ENCODE measurements at places on chromosomes 6 and 20.
A peak's percentile ranks its signal among the peaks of the same experiment; 100 is the strongest.

GRCh38 chr6:75493400-75494064 is at the start of gene FILIP1:
FILIP1 (minus strand) TSS chr6:75493800; CDS start chr6:75414972, 78,828 bp downstream.
- DNase-seq = peak; percentile 9

- peak; percentile 27 for DNase-seq
Measured at GRCh38 chr20:44888226-44889103, 3.0 kb downstream of the YWHAB start.

- peak; percentile 46 for DNase-seq
Measured at GRCh38 chr6:56570413-56571359, 72.0 kb downstream of the DST start.

DNA sequence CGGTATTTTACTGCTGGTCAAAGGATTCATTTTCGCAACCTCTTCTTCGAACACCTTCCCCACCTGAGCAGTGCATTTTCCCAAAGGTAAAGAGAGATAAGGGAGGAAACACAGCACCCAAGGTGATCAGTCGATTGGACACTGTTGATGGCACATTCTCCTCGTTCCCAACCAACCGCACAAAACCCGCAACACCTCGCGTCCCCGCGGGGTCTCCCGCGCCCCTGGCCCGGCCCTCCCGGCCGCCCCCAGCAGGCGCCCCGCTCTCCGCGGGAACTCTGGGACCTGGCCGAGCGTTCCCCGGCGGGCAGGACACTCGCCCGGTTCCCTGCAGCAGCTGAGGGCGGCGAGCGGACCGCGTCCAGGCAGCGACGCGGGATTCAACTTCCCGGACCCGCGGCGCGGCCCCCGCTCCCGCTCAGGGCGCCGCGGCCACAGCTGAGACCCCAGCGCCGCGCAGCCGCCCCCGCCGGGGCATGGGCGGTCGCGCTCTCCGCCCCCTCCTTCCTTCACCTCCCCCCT is 506 bp downstream of the RGS17 start:
- peak; percentile 47 for DNase-seq

GRCh38 chr20:62732031-62732760 is 23.6 kb downstream of the NTSR1 start:
- DNase-seq = no peak

- DNase-seq = no peak
Measured at GRCh38 chr6:165925474-165926156, 242.0 kb downstream of the TBXT start.

DNA sequence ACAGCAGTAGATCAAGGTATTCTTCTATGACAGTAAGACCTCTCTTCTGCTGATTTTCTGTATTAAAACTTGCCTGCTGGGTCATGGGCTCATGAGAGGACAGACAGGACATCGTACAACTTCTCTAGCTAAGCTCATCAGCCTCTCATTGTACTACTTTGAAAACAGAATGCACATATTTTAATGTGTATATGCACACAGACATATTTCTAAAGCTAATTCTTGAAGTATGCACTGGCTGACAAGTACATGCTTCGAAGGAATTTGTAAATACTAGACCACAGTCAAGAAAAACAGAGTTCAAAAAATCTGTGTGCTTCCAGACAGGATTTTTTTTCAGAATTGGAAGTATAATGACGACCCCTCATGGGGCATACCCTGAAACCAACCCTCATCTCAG is 81.7 kb upstream of the CD83 start:
- DNase-seq = no peak

GRCh38 chr6:81401970-81402690 is 350.4 kb downstream of the TENT5A start:
- peak; percentile 64 for DNase-seq

DNA sequence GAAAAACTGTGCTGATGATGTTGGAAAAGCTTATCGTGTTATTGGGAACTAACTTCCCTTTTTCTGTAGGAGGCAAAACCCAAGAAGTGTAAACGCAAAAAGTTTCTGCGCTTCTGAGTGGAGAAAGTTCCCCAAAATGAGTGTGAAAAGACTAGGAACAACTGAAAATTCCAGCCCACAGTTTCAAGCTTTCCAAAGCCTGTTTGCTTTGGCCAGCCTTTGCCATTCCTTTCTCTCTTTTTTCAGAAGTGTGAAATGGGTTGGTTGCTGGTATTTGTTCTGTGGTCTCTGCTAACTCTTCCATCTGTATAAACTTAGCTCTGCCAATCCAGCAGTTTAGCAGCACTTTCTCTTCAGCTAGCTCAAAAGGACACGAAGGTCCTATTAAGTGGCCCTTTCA is 491.3 kb downstream of the MAFB start:
- DNase-seq = peak; percentile 36

DNA sequence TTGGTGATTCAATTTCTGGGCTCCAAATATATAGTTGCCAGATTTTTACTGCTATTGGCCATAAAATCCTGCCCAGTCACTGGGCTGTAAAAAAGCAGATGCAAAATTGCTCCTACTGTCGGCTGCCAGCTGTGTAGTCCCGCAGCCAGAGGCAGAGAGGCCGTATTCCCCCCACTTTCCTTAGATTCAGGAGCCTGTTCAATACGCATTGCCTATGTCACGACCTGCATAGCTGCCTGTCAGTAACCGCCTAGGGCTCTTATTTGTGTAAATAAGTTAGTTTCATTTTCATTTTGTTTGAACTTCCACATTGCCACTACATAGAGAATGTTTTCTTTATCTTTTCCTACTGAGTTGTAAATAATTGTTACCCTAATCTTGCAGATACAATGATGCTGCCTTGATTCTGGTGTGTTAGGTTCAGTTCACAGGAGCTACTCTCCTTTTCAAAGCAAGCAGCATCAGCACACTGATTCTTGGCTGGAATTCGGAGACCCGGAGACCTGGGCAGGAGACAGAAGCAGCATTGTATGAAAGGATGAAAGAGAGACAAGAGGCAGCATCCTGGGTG is 46.0 kb upstream of the UST start:
- peak; percentile 64 for DNase-seq

Measured in AG20443 (cell line).